Left kidney (tissue), 8 donors: ENCODE measurements at places on chromosomes 5 and 9.

DNA sequence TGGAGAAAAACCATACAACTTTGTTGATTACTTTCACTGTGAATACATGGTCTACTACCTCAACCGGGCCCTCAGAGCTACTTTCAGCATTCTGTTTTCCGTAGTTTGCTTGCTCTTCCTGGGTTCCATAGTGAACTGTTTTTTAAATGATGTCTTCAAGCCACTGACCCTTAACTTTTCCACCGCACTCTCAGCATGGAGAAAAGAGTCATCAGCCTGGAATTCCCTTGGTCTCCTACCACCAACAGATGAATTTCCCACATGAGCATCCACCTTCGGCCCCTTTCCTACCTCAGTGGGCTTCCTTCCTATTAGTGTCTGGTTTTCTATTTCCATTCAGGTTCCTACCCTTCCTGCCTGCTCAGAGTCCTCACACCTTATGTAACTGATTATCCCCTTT is 135.9 kb upstream of the ADAMTSL1 start:
- DNase-seq, result no peak

- no peak for DNase-seq
These were observed 34.0 kb downstream of the CSF1R start for GRCh38 chr5:150052226-150052955.

GRCh38 chr5:83538786-83539462 is 67.4 kb downstream of the VCAN start:
- no peak for DNase-seq

GRCh38 chr5:644971-645370 is 32.8 kb downstream of the CEP72 start:
- DNase-seq, result no peak

DNA sequence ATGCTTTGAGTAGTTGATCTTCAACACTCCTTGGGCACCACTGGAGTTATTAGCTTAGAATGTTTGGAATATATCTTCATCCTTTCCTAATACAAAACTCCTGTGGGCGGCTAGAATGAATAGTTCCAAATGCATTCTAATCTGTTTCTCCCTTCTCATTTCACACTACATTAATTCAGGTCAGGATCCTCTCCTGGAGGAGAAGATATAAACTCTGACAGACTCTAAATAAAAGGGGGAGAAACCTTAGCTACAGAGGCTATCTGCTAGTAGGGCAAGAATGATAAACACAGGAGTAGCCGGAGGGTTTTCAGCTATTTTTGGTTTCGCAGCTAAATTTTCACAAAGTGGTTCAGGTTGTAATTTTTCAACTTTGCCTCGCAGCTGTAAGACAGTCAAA is 45.2 kb upstream of the FAM240B start:
- peak; percentile 65 for DNase-seq

DNA sequence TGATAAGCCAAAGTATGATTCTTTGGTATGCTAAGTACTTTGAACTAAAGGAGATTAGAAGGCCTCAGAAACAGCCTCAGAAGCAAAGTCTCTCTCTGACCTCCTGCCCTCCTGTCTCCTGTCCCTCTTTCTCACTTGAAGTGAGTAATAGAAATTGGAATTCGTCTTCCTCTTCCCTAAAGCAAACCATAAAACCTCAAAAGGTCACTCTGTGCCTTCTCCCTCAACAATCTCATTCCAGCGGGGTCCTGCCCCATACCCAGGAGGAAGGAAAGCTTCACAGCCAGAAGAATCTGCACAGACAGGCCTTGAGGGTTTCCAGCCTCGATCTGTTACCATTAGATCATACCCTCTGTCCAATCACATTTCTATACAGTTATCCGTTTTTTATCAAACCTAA is 87.8 kb downstream of the HAPLN1 start:
- no peak for DNase-seq

- no peak for DNase-seq
These were observed 1537.6 kb upstream of the CDH9 start for GRCh38 chr5:28576022-28576421.
